Right hindlimb (tissue), 1 donor: ENCODE measurements at places on chromosomes 12 and 14.

DNA sequence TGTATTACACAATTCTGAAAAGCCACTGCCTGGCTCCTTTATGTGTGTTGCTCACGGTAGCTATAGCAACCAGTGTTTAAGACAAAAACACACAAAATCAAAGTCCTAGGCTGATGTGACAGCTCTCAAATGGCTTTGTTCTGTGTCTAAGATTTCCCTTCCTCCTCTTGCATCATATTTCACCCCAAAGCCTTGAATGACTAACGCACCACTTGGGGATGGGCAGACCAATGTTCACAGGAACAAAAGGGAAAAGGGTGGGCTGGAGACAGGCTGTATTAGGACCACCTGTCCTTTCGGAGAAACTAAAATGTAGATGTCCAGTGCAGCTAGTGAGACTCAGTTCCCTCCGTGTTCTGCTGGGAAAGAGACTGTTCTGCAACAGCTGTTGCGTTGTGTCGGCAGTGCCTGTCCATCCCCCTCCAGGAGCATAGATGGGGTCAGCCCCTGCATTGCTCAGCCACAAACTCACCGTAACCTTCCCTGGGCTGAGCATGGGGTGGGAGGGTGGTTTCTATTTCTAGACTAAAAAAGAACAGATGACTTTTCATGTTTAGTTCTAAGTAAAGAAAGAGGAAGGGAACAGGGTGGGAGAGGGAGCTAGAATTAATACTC is 26.8 kb upstream of the DAAM1 start:
- peak; percentile 63 for DNase-seq

- DNase-seq, result no peak
Measured at GRCh38 chr12:26748741-26749431, 84.1 kb downstream of the ITPR2 start.

GRCh38 chr14:105085766-105086165 is 20.5 kb upstream of the GPR132 start:
- no peak for DNase-seq

DNA sequence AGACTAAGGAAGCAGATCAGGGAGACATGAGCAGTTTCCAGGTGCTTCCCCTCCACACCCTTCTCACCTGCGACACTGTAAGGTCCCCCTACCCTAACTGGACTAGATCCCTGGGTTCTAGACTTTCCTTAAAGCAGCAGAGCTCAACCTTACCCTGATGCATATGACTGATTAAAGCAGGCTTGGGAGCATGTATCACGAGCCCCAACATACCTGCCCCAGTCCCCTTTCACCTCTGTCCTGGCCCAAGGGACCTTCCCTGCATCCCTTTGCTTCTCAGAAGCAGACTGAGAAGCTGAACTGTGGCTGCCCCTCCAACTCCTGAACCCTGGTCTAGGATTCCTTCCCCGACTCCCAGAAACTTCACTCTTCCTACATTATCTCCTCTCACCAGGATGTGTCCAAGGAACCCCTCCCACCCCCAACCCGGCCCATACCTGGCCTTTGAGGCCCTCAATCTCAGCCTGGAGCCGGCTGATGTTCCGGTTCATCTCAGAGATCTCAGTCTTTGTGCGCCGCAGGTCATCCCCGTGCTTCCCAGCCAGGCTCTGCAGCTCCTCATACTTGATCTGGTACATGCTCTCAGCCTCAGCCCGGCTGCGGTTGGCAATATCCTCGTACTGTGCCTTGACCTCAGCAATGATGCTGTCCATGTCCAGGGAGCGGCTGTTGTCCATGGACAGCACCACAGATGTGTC is 5.4 kb downstream of the KRT8 start:
- no peak for DNase-seq

GRCh38 chr12:77845831-77846230 is 15.1 kb downstream of the NAV3 start:
- DNase-seq, result no peak

DNA sequence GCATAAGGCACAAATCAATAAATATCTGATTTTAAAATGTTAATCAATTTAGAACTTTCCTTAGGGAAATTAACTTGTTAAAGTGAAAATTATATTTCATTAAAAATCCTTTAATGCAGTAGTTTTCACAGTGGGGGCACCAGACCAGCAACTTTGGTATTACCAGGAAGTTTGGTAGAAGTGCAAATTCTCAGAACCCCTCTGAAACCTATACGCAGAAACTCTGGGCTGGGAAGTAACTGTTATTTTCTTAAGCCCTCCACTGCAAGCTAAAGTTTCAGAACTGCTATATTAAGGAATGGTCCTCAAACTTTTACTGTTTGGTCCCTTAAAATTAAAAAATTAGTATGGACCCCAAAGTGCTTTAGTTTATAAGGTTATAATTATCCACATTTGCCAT is 35.7 kb downstream of the GNPTAB start:
- no peak for DNase-seq

- no peak for DNase-seq
Measured at GRCh38 chr14:63993992-63994391, 141.2 kb downstream of the SYNE2 start.

GRCh38 chr12:23830210-23830609 is 119.3 kb downstream of the SOX5 start:
- DNase-seq, result no peak

GRCh38 chr12:46468160-46468559 is 95.6 kb upstream of the SLC38A2 start:
- DNase-seq, result no peak

GRCh38 chr12:69354556-69355187 is 4.9 kb upstream of the YEATS4 start:
- no peak for DNase-seq

DNA sequence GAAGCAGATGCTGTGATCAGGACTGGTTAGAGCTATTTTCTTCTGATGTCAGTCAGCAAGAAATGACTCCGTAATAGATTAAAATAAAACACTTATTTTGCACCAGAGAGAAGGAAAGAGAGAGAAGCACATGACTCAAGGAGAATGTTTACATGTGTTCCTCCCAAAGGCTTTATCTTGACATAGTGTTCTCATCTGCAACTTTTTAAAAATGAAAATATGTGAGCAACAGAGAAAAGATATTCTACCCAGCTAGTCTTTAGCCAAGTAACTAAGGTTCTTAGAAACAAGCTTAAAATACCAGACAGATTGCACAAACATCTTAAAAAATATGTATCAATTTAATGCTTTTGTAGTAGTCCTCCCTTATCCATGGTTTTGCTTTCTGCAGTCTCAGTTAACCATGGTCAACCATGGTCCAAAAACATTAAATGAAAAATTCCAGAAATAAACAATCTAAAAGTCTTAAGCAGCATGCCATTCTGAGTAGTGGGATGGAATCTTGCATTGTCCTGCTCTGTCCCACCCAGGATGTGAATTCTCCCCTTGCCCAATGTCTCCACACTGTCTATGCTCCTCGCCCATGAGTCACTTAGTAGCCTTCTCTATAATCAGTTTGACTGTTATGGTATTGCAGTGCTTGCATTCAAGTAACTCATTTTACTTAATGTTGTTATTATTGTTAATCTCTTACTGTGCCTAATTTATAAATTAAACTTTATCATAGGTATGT is 9.9 kb downstream of the SERPINA10 start:
- no peak for DNase-seq

GRCh38 chr12:120688527-120689071 is 1.6 kb downstream of the MLEC start:
- no peak for DNase-seq
